ENCODE measurements at places on chromosomes 4 and X.

DNA sequence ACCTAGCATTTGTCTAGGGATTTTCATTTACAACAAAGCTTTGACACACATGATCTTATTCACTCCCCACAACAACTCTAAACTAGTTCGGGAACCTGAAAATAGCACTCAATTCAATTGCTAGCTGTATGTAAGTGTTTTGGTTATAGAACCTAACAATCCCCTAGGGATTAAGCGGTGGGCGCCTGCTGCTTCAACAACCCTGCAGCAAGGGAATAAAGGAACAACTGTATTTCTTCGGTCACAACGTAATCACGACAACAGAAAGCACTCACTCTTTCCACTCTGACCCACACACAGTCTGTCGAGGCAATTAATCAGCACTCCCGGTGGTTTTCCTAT lies 674 bp upstream of the DIAPH2 start:
- no peak for DNase-seq

GRCh38 chrX:78455901-78456300 lies 128.5 kb upstream of the CYSLTR1 start:
- no peak for DNase-seq

- DNase-seq: no peak
Observed at GRCh38 chrX:53594354-53594753, 92.2 kb downstream of the HUWE1 start.

DNA sequence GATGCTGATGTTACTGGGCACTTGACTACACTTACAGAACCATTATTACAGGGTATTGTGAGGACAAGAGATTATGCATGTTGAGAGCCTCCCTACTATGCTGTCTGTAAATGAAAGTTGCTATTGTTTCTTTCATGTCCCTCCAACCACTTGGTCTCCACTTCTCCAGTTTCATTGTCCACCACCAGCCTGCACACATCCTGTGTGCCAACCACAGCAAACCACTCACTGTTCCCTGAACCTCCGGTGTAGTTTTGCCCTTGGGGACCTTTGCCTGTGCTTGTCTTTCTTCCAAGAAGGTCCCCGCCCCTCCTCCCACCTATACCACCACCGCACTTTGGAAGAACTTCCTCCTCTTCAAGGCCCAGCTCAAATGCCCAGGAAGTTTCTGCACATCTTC lies 43.1 kb upstream of the AFF2 start:
- DNase-seq: no peak

- peak; percentile 17 for DNase-seq
Observed at GRCh38 chrX:13721371-13721770, 13.0 kb downstream of the TRAPPC2 start.

GRCh38 chr4:120447774-120448173 lies 381.1 kb upstream of the MAD2L1 start:
- DNase-seq: peak; percentile 39

- no peak for DNase-seq
Observed at GRCh38 chrX:23662187-23662586, 5.1 kb upstream of the PRDX4 start.

DNA sequence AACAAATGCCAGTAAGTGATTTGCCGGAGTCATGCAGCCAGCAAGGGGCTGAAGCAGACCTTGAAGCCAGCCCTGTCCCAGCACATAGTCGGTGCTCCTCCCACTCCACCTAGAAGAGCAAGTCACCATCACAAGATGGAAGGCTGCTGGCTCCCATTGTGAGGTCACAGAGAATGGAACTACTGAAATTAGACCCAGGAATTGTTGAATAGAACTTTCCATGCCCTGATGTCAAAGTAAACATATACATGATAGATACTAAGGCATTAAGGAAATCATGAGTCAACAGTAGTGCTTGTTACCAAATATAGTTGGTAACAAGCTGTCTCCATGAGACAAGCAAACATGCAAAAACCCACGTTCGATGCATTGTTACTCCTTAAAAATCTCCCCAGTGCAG lies 177.1 kb upstream of the MID1 start:
- DNase-seq: no peak

DNA sequence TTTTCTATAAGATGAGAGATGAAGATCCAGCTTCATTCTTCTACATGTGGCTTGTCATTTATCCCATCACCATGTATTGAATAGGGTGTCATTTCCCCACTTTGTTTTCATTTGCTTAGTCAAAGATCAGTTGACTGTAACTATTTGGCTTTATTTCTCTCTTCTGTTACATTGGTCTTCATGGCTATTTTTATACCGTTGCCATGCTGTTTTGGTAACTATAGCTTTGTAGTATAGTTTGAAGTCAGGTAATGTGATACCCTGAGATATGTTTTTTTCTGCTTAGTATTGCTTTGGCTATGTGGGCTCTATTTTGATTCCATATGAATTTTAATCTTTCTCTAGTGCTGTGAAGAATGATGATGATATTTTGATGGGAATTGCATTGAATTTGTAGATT lies 514.3 kb downstream of the GBA3 start:
- DNase-seq: no peak

DNA sequence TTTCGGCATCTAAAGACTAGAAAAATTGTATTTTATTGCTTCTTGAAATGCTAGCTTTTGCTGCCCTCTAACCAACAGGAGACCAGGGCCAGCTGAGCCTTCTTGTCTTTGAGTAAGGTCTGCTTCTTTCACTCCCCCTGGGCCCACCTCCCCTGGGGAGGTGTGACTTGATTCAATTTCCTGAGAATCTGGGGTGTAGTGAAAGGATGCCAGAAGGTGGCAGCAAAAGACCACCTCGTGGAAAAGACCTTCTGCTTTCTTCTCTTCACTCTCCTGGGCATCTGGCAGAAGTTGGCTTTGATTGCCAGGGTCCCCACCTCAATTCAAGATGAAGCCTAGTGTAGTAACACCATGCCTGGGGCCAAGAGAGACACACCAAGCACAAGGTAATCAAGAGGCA lies 96.5 kb upstream of the MAOA start:
- peak; percentile 1 for DNase-seq

Data from NCI-H446 treated with DMSO at 0.1 percent for 48 hours (cell line).